ENCODE measurements at places on chromosomes 3 and 15.

DNA sequence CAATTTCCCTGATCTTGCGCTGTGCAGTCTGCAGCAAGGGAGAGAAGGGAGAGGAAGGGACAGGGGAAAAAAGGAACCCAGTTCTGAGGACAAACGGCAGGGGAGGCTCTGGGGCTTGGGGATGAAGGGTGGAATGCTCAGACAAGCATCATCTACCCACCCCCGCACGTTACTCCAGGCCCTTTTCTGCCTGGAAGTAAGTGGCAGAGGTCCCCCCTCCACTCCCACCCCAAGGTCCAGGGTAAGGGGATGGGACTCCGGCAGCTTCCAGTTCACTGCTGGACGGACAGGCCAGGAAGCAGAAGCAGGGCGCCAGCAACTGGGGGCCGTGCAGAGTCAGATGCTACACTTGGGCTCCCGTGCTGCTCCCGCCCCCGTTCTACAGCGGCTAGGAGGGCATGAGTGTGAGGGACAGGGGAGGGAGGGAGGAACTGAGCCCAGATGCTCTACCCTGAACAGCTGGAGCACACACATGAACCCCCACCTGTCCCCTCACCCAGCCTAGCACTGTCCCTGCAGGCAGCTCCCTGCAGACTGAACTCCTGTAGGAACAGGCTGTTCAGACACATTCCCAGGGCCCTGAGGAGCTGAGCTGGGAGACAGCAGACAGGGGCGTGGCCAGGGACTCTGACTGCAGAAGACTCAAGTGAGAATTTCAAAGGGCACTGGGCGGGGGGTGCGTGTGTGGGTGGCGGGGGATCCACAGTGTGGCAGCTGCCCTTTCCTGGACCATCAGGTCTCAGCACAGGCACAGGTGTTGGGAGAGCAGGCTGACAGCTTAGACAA lies 59.7 kb downstream of the SENP2 start:
- DNase-seq = no peak

DNA sequence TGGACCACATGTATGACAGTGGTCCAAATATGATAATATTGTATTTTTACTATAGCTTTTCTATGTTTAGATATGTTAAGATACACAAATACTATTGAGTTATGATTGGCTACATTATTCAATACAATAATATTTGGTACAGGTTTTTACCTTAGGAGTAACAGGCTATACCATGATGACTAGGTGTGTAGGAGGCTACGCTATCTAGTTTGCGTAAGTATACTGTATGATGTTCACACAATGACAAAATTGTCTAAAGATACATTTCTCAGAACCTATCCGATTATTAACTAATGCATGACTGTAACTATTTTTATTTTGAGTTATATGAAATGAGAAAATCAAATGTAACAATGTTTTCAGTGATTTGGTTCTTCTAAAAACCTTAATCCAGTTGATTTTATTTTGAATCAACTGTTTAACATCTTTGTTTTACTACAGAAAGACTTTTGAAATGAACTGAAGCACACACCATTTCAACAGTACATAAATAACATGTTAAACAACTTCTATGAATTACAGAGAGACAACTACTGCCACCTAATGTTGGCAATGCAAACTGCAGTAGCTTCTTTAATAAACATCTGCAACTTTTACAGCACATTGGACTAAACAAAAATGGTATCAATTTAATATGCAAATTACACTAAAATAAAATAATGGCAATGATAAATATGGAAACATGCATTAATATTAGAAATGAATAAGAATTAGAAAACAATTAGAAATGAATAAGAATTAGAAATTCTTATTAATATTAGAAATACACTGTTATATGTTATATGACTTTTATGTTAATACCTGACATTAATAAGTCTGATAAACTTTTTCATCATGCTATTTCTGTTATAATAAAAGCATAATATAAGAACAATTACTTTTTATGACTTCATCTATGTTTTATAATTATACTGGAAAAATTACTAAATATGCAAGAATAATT lies 255.7 kb downstream of the MBNL1 start:
- no peak for DNase-seq

- no peak for DNase-seq
Observed at GRCh38 chr3:15794842-15795650, 2.7 kb downstream of the ANKRD28 start.

DNA sequence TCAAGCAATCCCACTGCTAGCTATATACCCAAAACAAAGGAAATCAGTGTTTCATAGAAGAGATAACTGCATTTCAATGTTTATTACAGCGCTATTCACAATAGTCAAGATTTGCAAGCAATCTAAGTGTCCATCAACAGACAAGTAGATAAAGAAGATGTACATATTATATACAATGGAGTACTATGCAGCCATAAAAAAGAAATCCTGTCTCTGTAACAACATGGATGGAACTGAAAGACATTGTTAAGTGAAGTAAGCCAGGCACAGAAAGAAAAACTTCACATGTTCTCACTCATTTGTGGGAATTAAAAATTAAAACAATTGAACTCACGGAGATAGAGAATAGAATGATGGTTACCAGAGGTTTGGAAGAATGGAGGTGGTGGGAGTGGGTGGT lies 89.2 kb downstream of the LSAMP start:
- DNase-seq = no peak

DNA sequence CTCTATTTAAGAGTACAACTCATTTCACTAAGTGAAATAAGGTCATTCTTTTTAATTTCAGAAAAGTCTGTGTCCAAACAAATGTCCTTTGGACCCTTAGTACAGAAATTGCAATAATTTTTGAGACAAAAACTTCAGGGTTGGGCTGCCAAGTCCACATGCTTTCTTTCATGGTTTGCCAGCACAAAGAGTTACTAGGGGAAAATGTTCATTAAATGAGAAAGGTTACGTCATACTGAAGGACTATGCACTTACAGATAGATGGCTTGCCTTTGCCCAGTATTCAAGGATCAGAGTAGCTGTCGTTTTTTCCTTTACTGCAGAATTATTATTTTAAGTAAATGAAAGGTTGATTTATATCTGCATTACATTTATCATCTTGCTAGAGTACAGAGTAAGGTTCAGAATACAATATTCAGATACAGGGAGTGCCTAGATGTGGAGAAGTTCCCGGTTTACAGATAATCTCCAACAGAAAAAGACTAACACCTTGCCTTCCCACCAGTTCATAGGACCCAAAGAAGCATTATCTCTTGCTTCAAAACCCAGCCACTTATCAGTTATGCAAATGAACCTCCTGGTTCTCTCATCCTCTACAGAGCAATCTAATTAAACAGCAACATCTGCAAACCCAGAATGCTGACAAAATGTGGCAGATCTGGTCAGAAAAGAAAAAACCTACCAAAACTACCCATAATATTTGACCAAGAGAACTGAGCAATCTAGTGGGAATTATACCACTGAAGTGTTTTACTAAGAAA lies 179.3 kb downstream of the FRMD5 start:
- DNase-seq = no peak

GRCh38 chr3:72797773-72798543 lies 50.3 kb downstream of the SHQ1 start:
- DNase-seq = no peak

GRCh38 chr15:65921780-65922179 lies 52.5 kb downstream of the RAB11A start:
- no peak for DNase-seq

DNA sequence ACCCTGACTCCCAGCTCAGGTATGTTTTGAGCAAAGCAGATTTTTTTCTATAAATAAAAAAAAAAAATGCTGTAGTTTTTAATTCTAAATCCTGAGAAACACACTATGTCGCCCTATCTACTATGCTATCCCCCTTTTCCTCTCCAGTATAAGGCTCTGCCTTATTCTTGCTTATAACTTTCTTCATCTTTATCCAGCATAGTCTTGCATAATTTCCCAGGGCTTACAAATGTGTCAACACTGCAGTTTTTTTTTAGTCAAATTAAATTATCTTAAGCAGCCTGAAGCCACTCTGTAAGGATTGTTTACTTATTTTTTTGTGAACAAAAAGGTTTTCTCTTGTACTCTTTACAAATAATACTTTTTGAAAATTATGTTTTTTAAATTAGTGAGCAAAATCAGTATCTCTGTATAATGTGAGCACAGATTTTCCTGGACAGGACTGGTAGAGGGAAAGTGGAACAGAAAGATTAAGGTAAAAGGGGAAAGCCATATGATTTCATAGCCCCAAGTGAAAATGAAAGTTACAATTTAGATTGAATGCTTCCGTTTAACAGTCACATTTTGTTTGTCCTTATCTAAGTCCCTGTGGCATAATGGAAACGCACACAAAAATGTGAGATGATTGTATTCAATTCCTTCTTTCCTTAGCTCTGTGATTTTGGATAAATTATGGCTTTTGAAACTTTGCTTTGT lies 5.6 kb upstream of the PYDC2 start:
- DNase-seq = no peak

GRCh38 chr3:14548321-14548729 lies 8.2 kb upstream of the GRIP2 start:
- DNase-seq = peak; percentile 77

GRCh38 chr3:157999246-157999645 lies 107.0 kb downstream of the SHOX2 start:
- DNase-seq = no peak

GRCh38 chr15:88450125-88450798 lies 16.9 kb downstream of the MRPL46 start:
- peak; percentile 70 for DNase-seq

DNA sequence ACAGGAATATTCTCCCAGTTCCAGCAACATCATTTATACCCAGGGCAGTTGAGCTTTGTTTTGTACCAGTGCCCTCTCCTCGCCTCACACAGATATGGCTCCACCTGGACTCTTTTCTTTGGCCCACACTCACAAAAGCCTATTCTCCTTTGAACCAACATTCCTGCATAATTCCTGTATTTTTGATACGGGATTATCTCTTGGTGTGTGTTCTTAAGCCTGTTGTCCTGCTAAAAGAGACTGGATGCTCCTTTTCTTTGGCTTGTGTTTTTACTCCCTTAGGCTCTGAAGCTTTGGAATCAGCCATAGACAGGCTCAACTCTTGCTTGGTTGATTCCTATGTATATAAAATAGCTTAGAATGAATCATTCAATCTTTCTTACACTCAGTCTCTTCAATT lies 305.4 kb upstream of the SATB1 start:
- DNase-seq = no peak

DNA sequence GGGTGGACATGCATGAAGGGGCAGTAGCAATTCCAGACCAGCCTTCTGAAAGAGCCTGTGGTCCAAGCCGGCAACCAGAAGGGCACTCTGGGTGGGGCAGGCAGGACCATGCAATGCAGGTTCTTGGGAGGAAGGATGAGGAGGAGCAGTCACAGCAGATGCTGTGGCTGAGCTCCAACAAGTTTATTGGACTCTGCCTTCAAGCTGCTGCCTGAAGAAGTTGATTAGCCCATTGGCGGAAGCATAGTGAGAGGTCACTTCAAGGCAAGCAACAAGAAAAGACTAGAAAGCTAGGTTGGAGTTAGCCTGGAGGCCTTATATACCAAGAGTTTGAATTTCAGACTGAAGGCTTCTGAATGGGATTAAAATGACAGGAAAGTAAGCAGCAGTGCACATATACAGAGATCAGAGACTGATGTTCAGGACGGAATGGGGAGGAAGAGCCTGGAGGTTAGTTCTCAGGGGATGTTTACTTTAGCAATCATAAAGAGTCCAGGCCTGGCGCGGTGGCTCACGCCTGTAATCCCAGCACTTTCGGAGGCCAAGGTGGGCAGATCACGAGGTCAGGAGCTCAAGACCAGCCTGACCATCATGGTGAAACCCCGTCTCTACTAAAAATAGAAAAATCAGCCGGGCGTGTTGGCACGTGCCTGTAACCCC lies 39.9 kb downstream of the SFMBT1 start:
- DNase-seq = no peak

GRCh38 chr15:52652286-52652685 lies 26.9 kb downstream of the ATOSA start:
- DNase-seq = no peak

DNA sequence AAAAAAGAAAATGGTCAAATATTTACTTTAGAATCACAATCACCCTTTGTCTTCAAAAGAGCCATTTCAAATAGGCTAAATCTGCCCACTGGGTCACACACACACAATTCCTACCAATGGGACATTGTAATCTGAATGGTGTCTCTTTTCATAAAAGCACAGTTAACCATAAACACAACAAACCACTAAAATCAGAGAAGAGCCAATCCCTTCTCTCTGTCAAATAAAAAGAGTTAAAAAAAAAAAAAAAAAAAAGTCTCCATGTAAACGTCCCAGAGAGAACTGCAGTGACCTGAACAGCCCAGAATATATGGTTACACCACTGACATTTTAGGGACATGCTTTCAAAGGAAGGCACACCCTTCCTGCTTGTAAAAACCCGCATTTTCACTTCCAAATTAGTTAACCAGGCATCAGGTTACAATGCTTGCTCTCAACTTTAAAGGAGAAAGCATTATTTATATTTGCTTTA lies 63.7 kb downstream of the PRICKLE2 start:
- DNase-seq = no peak

DNA sequence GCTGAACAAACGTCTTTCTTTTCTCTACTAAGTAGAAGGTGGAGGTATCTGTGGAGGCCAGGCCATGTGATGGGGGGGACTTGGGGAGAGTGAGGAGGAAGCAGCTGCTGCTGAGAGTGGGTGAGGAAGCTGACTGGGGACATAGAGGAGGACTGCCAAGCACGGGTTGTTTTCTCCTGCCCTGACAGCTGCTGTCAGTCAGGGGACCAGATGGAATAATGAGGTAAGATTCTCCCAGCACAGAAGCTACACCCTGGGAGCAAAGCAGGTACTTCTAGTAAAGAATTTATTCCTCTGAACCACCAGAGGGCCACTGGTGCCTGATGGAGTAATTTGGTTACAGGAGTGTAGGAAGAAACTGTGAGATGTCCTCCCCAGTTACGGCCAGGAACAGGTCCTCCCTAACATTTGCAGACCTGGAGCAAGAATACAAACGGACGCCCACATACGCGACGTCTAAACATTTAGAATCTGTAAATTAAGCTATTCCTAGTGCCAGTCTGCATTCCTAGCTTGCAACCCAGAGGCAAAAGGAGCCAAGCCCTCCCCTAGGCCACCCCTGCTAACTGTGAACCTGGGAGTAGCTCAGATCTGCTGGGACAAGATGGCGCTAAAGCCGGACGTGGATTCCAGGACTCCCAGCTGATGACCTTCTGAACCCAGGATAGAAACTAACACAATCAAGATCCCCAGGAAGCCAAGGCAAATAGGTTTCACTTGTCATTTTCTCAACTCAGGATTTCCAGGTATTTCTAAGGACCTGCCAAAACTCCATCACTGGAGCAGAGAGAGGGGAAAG lies 14.8 kb downstream of the CRYGS start:
- no peak for DNase-seq

- DNase-seq = no peak
Observed at GRCh38 chr3:162354356-162354755, 857.7 kb downstream of the OTOL1 start.
